H54 (cell line): ENCODE measurements at places on chromosomes 7 and 10.

DNA sequence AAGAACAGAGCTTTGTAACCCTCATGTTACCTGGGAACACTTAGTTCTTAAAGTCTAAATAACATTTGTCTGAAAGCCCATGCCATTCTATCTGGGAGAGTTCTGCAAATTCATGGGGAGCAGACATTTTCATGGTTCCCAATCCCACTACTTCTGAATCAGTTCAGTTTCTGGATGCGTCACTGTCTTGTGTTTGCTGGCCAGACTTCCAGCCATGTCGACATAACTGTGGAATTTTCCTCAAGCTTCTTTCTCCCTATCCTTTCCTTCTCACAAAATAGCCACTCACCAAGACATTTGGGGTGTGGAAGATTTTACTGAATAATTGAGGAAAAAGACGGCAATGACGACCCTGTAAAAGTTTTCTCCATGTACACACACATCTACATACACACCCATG, 272.5 kb downstream of the NEBL start:
- no peak for DNase-seq

DNA sequence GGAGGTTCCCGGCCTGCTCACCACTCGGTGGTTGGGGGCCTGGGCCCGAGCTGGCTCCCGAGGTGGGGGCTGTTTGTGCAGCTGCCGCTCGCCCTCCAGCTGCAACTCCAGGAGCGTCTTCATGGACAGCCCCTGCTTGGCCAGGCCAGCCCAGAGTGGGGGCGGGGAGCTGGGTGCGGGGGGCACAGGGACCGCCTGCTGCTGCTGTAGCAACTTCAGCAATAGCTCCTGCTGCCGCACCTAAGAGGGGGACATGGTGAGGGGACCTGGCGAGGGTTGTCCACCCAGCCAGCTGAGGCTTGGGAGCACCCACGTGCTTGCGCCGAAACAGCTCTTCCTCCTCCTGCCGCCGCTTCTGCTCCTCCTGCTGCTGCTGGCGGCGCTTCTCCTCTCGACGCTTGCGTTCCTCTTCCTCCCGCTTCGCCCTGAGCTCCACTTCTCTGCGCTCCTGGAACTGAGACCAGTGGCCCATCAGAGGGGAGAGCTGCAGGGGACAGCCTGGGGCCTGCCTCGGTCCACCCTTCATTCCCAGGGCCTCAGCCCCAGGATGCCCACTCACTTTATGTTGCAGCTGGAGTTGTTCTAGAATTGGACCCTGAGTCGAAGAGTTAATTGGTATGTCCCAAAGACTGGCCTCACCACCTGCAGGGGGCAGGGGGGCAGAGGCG, 9.6 kb downstream of the GNB2 start:
- no peak for DNase-seq

DNA sequence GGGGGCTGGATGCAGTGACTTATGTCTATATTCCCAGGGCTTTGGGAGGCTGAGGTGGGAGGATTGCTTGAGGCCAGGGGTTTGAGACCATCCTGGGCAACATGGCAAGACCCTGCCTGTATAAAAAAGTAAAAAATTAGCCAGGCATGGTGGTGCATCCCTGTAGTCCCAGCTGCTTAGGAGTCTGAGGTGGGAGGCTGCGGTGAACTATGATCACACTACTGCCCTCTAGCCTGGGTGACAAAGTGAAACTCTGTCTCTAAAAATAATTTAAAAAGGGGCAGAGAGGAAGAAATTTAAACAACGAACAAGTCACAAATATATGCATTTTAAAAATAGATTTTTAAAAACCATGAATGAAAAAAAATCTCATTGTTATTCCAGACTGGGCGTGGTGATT, 46.2 kb upstream of the FEZF1 start:
- DNase-seq: no peak

- no peak for DNase-seq
Observed at GRCh38 chr7:157479326-157479725, 142.5 kb downstream of the DNAJB6 start.

GRCh38 chr7:45215601-45216062, 58.0 kb downstream of the RAMP3 start:
- no peak for DNase-seq
